ENCODE measurements at places on chromosomes 5 and 9.

DNA sequence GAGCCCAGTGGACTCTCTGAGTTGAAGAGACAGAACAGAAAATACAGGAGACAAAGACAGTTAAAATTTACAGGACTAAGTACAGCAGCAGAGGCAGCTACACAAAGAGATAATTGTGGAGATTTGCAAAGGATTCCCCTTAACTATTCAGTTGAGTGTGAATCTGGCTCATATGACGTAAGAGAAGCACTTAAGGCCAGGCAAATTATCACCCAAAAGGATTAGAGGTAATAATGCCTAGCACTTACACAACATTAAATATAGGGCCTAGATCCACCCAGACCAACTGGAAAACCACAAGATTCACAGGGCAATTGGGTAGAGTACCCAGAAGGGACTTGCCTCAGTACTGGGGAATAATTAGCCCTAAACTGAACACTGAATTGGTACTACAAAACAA lies 41.3 kb downstream of the ADAMTS6 start:
- DNase-seq: no peak

GRCh38 chr5:31863991-31864411 lies 225.1 kb downstream of the PDZD2 start:
- DNase-seq: no peak

- DNase-seq: no peak
Measured at GRCh38 chr5:143737062-143737461, 74.9 kb upstream of the HMHB1 start.

DNA sequence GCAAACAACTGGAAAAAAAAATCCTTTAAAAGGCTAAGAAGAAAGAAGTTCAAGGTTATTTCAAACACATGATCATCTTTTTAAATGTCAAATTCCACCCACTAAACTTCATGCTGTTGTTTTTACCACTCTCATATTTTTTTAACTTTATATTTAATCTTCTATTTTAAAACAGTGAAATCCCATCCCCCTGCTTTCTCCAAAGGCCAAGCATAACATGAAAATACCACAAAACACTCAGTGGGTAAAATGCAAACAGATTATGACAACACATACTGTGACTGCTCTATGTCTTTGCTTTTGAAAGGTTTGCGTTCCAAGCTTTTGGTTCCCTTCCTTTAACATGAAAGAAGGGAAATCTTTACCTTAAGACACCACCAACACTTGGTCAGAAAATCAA lies 127.6 kb downstream of the SNCAIP start:
- no peak for DNase-seq

- no peak for DNase-seq
Measured at GRCh38 chr5:7529880-7530279, 133.9 kb downstream of the ADCY2 start.

- peak; percentile 54 for DNase-seq
Measured at GRCh38 chr9:94945197-94946144, 219.0 kb downstream of the AOPEP start.

DNA sequence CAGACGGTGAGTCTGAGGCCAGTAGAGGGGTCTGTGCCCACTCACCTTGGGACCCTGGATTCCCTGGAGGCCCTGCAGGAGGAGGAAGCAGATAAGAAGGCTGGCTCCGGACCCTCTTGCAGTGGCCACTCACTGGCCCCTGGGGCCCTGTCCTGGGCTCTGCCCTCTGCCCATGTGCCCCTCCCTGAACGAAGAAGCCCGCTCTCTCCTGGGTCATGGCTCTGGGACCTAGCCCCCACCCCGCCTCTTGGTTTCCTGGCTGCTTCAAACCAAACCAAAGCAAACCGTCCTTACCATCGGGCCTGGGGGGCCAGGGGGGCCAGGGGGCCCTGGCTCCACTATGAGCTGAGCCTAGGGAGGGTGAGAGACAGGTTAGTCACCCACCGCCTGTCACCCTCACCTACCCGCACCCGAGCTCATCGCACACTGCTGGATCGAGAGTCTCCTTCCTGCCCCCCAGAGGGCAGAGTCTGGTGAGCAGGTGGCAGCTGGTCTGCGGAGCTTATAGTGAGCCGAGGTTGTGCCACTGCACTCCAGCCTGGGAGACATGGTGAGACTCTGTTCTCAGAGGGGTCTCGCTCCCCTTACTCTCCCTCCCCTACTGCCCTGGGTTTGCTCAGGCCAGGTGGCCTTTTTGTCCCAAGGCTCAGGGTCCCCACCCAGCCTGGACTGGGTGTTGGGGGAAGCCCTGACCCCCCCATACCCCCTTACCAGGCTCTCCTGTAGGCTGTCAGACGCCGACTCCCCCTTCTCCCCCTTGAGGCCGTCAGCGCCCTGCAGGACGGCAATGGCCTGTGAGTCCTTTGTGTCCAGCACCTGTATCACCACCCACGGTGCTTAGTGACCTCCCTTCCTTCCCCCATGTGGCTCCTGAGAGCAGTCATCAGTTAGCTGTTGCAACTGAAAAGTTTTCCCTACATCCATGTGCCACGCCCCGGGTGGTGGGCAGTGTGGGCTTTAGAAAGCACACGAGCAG lies 15.2 kb upstream of the PHYKPL start:
- no peak for DNase-seq

GRCh38 chr5:154849791-154850201 lies 607 bp downstream of the FAXDC2 start:
- no peak for DNase-seq

GRCh38 chr9:93899609-93900435 lies 55.3 kb downstream of the BARX1 start:
- DNase-seq: no peak

- DNase-seq: no peak
Measured at GRCh38 chr9:129918296-129918950, 83.2 kb downstream of the USP20 start.

GRCh38 chr9:123866497-123866896 lies 63.4 kb downstream of the DENND1A start:
- DNase-seq: no peak

GRCh38 chr5:157864067-157864466 lies 5.1 kb upstream of the CLINT1 start:
- no peak for DNase-seq

DNA sequence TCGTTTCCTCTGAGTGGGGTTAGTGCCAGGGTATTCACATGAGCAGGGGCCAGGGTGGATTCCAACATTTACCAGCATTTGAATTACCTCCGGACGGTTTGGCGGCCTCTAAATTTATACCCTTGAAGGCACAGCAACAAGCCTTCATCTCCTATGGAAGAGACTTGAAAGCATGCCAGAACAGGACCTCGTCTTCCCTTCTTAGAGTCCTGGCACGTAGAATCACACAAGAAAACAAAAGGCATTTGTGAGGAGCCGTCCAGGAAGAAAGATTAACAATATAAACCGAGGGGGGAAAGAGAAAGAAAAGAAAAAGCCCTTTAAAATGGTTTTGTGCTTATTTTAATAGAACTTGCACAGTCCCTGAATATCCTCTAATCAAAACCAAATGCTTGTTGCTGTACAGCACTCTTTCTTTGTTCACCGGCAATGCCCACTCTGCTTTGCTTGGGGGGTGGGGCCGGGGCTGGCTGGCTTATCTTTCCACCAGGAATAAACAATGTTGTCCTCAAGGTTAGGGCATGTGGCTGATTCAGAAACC lies 575.8 kb upstream of the ZNF462 start:
- DNase-seq: peak; percentile 16

DNA sequence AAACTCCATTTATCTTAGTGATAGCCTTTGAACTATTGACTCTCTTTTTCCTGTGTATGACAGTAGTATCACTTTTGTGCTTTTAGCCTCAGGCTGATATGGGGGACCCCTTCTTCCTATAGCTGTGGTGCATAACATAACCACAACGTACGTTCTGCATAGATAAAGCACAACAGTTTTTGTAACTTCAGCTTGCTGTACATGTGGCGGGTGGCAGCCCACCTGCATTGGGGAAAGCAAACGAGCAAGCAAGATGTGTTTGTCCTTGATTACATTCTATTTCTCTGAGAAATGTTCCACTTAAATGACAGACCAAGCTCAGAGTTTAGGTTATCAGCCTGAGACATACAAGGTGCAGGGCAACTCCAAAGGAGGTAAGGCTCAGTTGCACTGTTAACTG lies 309.4 kb downstream of the KDM4C start:
- no peak for DNase-seq

- no peak for DNase-seq
Measured at GRCh38 chr9:96395964-96396363, 12.5 kb upstream of the SLC35D2 start.

DNA sequence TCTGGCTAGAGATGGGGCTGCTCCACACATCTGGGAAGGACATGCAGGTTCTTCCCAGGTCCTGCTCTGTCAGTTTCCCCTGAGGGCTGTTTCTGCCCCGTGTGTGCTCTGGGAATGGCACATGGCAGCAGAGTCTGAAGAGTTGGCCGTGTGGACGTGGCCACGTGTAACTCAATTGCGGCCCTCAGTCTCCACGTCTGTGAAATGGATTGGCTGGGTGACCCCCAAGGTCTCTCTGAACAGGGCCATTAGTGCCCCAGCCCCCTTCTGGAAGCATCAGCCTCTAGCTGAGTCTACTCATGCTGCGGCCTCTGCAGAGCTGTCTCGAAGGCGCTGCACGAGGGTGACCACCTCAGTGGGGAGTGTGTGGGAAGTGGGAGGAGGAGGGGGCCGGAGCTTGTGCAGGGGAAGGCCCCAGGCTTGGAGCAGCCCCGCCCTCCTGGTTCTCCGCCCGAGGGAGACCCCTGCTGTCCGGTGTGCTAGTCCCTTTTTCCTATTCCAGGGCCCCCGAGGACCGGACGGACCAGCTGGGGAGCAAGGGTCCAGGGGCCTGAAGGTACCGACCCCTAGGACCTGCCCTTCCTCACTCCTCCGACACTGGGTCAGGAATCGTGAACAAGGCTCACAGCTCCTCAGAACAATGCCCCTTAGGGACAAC lies 58.9 kb upstream of the ORM1 start:
- no peak for DNase-seq

DNA sequence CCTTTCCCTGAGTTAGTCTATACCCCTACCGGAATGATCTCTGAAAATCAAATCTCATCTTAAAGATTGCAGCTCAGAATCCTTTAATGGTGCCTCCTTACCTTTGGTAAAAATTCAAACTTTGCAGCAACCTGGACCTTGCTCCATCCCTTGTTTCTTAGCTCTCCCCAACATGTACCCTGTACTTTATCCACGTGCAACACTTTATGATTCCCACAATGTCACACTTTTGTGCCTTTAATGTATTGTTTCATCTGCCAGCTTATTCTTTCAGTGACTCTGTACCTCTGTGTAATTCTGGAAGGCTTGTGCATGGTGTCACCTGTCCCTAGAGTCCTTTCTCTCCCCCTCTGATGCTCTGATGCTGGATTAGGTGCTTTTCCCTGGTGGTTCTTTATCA lies 9.5 kb downstream of the ACO1 start:
- DNase-seq: no peak

GRCh38 chr9:3740690-3741419 lies 215.1 kb upstream of the RFX3 start:
- DNase-seq: no peak

Data from NCI-H2029 (cell line).